ENCODE measurements at places on chromosomes 1 and 21. TPM values are rescaled to one million over a fixed set of nuclear protein-coding genes. Genes with fewer than 3 reads are reported as not detected.
A peak's percentile ranks its signal among the peaks of the same experiment; 100 is the strongest.

SH2D2A gene
- total RNA-seq = 3.4 TPM

GRCh38 chr1:201643835-201644104 lies 104.8 kb downstream of the NAV1 start:
- DNase-seq = no peak

GRCh38 chr1:210441028-210441427 lies 112.3 kb downstream of the HHAT start:
- no peak for DNase-seq

DNA sequence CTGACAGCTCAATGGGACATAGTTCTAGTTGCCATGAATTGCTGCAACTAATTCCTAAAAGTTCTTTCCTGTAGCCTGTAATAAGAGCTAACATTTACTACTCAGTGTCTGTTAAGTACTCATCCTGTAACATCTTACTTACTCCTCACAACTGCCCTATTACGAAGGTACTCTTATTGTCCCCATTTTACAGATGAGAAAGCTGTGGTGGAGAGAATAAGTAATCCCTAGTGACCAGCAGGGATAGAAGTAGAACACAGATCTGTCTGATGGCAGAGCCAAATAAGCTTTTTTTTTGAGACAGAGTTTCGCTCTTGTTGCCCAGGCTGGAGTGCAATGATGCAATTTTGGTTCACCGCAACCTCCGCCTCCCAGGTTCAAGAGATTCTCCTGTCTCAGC lies 3.1 kb downstream of the STK40 start:
- no peak for DNase-seq

- no peak for DNase-seq
These were observed 89.4 kb downstream of the LPAR3 start for GRCh38 chr1:84803604-84804003.

DNA sequence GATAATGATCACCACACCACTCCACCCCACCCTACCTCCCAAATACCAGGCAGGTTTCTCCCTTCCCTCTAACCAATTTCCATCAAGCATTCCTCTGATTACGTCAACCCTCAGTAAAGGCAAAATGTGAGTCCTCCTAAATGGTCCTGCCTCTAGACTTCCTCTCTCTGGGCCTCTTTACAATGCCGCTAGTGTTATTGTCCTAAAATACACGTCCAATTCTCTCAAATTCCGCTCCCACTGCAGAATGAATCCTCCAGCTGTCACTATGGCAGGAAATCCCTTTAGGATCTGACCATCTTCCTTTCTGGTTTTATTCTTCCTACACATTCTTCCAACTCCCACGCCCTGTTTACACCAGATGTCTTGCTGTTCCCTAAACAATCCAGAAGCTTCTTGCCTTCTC lies 68.7 kb downstream of the DEGS1 start:
- no peak for DNase-seq

DNA sequence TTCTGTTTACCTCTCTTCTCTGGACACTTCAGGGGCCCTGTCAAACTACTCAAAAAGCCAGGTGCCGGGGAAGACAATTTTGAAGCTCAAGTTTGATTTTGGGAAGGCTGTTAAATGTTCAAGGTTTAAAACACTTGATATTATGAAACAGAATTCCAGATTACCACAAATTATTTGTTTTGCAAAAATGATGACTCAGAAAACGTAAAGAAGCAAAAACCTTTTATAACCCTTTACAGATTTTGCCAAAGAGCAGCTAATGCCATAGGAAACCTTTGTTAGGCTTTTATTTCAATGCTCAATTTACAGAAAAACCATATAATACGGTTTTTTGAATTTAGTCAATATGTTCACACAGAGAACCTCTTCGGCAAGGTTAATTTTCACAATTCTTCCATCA lies 593.4 kb upstream of the ZP4 start:
- peak; percentile 8 for DNase-seq

DNA sequence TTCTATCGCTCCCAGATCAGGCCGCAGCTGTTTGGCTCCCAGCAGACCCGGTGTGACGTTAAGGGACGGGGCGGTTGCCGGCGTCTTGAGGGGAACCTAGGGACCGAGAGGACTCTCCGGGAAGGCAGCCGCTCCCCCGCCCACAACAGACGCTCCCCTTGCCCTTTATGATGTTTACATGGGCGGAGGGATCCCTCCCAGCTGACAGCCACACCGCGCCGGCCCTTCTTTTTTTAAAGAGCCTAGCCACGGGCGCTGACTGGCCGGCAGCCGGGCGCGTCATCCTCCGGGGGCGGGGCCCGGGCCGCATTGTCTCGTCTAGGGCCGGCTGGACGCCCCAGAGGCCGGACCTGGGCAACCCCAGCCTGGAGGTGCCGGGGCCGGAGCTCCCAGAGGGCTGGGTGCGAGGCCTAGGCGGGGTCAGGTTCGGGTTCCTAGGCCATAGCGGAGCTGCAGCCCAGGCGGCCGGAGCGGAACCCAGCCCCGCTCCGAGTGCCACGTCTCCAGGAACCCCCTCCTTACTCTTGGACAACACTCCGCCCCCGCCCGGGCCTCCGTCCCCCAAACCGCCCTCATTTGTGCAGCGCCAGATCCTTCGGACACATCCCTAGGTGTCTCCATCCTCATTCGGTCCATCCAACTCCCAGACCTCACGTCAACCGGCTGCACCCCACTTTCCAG lies at the start of gene PCAT6:
Gene PCAT6 (plus strand): TSS at position 340 of the 681 bp plus-strand sequence.
- DNase-seq = peak; percentile 91

PTPRC gene
- not detected for total RNA-seq

DNA sequence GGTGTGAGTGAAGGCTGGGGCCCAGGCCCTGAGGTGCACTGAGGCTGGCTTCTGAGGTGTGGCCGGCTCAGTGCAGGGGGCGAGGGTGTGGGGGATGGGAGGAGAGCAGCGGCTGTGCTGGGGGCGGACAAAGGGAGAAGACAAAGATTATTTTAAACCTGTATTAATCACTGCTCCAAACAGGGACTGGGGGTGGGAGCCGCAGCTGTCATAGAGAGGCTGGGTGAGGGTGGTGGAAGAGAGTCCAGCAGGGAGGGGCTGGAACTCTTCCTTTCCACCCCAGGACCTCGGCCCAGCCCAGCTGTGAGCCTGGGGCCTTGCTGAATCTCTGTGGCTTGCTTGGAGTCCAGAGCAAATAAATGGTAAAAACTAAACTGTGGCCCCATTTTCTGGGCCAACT lies 106.9 kb downstream of the KCND3 start:
- DNase-seq = no peak

- DNase-seq = no peak
These were observed 86.3 kb upstream of the CNIH3 start for GRCh38 chr1:224529844-224530243.

NECTIN4 gene
- 7.2 TPM for total RNA-seq

- DNase-seq = no peak
These were observed 47.4 kb downstream of the GFI1 start for GRCh38 chr1:92439291-92439690.

GRCh38 chr21:41961282-41961701 lies 7.5 kb upstream of the C2CD2 start:
- no peak for DNase-seq

LAD1 gene
- total RNA-seq = 101 TPM

DNA sequence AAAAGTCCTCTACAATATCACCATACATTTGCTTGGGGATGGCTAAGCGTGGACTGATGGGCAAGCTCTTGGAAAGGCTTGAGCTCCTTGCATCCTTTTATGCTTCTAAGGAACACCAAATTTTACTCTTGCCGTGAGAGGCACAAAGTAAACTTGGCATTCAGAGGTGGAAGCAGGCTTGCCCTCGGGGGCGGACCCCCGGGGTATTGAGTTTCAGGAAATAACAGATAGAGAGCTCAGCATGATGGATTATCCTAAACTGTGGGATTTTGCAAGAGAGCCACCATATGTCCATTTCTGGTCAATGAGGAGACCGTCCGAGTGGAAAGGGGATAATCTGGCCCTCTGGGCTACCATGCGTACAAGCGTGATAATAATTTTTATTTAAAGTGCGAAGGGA lies 14.0 kb downstream of the IFI16 start:
- no peak for DNase-seq

DNA sequence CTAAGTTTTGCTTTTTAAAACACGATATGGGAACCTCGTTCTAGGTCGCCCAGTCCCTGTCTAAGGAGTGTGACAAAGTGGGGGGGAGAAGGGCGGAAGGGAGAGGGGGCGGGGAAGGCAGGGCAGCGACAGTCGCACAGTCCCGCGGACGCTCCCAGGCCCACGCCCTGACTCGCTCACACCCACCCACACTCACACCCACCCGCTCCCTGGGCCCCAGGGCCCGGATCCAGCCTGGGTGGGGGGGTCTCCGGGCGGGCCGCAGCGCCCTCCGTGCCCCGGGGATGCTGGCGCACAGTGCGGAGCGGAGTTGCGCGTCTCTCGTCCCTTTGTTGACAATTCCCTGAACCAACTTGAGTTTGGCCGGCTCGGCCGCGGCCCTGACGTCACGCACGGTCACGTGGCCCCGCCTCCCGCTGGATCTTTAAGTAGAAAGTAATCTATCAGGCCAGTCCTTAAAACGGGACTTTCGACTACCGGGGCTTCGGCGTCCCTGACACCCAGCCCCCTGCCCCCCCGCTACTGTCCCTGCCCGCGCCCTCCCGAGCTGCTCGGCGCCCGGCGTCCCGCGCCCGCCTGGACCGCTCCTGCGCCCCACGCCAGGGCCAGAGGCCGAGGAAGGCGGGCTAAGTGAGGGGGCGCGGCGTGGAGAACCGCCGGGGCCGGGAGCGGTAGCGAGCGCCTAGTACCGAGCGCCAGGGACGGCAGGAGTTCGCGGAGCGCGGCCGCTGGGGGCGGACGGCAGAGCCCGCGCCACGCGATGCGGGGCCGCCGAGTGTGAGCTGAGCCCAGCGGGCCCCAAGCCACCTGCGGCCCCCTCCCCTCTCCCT lies at the start of gene FOXD3:
Gene FOXD3 (plus strand): TSS at position 454 of the 830 bp plus-strand sequence. CDS start 492 bp downstream, outside the sequence.
- peak; percentile 25 for DNase-seq

GRCh38 chr21:42097860-42098454 lies 26.8 kb downstream of the UMODL1 start:
- DNase-seq = peak; percentile 94

DNA sequence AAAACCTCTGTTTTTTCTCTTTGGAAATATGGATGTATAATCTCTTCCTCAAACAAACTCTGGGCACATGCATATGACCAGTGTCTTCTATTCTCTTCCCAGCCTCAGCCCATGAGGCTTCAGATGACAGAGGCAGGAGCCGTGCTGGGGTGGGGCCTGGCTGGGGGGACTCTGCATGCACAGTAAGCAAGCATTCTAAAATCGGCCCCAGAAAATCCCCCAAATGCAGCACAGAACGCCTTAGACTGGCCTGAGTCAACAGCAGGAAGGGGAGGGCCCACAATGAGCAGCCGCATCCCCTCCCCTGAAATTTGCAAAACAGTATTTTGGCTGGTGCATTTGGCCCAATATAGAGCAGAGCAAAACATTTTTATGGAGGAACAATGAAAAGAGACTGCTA lies 47.8 kb downstream of the ITPKB start:
- no peak for DNase-seq

DMRTA2 gene
- total RNA-seq = not detected

DNA sequence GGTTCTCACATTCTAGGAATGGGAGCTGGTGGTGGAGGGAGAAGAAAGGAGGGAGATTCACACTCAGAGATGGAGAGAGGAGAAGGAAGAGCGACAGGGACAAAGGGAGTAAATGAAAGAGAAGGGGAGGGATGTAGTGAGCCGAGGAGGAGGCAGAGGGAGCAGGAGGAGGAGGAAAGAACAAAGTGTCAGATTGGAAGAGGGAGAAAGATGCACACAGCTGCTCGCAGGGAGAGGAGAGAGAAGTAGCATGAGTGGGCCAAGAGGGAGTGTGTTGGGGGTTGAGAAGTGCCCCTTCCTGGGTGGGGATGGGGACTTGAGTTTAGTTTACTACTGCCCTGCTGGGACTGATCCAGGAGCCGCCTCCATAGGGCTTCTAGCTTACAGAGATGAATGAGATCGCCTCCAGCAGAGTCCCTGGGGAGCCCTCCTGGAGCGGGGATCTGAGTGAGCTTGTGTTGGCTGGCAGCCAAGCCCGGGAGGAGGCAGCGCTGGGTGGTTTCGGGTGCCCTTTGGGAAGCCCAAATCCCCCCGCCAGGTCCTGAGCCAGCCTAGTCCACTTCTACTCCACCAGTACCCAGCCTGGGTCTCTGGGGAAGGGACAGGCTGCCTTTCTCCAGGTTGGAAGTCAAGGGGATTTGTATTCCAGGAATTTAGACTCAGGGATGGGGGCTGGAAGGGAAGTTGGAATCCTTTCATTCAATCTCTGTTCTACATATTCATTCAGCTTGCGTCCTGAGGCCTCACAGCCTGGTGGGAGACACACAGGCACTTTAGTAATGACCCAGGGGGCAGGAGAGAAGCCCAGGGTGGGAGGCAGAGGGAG lies 20.9 kb downstream of the PTPRU start:
- peak; percentile 14 for DNase-seq

DNA sequence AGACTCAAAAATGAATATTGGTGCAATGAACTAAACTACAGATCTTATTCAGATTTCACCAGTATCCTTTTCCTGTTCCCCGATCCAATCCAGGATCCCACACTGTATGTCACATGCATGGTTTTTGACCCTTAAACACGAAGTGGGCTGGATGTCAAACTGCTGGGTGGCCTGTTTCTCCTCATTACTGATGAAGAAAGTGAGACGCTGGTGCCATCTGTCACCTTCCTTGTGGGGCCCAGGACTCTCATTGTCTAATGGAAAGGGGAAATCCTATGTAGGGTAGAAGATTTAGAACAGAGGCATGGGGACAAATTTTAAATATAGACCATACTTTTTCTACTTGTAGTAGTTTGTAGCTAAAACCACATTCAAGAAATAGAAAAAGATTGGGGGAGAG lies 56.2 kb downstream of the DISC1 start:
- no peak for DNase-seq

VSIG8 gene
- not detected for total RNA-seq

DNA sequence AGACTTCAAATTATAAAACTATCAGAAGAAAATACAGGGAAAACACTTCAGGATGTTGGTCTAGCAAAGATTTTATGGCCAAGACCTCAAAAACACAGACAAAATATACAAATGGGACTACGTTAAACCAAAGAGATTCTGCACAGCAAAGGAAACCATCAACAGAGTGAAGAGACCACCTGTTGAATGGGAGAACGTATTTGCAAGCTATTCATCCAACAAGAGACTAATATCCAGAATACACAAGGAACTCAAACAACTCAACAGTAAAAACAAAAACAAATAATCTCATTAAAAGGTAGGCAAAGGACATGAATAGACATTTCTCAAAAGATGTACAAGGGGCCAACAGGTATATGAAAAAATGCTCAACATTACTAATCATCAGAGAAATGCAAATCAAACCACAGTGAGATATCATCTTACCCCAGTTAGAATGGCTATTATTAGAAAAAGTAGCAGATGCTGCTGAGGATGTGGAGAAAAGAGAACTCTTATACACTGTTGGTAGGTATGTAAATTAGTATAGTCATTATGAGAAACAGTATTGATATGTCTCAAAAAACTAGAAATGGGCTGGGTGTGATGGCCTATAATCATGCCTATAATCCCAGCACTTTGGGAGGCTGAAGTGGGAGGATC lies 112.6 kb downstream of the LRIG2 start:
- no peak for DNase-seq

DNA sequence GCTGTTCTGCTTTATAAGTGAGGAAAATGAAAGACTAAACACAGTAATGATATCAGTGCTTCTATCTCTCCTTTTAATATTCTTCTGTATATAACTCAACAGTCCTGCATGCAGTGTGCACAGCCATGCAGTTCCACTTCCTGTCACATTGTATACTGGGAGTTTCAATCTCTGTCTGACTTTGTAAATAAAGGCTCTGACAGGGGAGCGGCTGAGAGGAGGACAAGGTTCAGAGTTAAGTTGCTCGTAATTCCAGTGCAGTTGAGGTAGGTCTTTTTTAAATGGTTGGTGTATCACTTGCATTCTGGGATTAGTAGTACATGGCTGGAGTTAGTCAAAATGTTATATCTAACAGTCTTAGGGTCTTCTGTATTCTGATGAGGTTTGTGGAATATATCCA lies 264.5 kb downstream of the OLFM3 start:
- DNase-seq = no peak
